ENCODE measurements at places on chromosomes 3 and 15.

DNA sequence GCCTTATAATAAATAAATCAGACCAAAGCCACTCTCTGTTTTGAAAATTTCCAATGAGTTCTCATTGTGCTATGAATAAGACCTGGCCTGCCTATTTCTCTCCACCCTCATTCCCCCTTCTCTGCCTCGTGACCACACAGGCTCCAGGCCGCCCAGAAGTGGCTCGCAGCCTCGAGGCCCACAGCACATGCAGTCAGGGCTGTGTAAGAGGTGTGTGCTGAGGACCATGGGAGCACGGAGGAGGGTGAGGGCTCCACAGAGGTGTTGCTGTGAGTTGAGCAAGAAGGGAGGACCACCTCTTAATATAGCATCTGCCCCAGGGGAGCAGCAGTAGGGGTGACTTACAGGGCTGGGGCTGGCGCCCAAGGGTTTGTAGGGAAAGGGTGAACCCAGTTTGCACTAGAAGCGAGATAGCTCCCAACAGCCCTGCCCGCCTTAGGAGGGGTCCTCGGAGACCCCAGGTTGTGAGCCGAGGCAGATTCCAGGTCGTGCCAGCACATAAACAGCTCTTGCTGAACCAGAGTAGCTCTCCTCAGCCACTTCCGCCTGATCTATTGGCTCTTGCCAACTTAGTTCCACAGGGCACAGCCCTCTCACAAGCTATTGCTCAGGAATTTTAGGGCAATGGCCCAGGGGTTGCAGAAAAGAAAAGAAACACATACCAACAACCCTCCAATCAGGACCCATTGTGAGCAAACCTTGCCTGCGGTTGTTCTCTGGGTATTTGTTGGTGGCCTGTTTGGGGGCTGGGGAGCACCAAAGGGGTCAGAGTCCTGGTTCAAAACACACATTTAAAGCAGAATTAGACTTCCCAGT is 117.7 kb downstream of the MYLK start:
- no peak for DNase-seq

DNA sequence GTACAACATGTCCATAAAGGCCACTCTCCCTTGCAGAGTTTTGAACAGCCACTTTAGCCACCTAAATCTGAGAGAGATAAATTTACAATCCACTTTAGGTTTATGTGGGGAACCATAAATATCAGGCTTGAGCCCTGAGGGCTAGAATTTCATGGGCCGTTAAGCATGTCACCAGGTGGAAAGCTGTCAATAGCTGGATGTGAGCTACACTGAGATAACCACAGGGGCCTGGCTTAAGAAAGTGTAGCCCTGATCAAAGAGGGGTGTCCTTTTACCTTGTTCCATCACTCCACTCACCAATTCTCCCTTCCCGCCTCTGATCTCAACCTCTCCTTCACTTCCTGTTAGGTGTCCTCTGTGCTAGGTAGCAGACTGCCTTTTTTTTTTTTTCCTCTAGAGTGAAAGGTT is 172.8 kb upstream of the ICE2 start:
- DNase-seq = no peak

DNA sequence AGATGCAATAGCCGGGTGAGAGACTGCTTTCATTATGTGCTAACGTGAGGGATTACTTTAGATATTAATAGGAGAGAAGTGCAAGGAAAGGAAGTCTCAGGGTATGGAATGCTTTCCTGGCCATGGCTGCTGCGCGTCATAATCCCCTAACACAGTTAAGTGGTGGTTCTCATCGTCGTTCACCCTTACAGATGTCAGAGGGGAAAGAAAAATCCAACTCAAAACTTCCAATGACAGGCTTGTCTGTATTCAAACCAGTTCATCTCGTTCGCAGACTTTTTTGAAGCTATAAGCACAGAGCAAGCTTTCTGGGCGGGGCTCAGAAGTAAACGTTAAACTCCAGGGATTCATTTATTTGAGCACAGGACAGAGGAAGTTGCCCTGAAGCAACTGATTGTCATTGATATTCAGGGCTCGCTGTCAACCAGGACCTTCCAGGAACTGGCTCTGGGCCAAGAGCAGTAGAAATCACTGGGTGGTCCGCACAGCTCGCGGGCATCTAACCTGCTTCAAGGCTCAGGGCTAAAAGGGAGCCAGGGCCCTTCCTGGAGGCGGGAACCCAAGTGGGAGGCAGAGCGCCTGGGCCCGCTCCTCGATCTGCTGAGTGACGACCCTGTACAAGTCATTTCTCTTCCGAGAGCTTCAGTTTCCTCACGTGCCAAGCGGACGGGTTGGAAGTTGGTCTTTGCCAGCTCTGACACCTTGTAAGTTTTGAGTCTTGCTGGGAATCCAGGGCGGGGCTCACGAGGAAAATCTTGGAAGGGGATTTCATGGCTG is 1.1 kb upstream of the LPP start:
- no peak for DNase-seq

GRCh38 chr3:190269101-190269500 is 53.1 kb downstream of the CLDN1 start:
- DNase-seq = no peak

DNA sequence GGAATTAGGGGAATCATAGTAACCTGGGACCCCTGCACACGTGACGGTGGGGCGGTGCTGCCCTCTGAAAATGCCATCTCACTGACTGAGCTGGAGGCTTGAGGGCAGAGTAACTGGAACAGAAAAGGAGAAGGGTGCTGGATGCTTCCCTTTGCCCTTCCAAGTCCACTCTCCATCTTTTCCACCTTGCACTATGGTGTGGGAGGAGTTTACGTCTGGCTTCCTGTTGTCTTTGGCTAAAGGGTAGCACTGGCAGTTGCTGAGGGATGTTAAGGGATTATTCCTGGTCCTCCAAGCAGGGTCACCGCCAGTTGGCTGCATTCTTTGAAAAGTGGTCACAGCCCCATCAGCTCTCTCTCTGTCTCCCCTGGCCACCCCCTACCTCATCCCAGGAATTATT is 129.4 kb upstream of the SNTN start:
- no peak for DNase-seq

DNA sequence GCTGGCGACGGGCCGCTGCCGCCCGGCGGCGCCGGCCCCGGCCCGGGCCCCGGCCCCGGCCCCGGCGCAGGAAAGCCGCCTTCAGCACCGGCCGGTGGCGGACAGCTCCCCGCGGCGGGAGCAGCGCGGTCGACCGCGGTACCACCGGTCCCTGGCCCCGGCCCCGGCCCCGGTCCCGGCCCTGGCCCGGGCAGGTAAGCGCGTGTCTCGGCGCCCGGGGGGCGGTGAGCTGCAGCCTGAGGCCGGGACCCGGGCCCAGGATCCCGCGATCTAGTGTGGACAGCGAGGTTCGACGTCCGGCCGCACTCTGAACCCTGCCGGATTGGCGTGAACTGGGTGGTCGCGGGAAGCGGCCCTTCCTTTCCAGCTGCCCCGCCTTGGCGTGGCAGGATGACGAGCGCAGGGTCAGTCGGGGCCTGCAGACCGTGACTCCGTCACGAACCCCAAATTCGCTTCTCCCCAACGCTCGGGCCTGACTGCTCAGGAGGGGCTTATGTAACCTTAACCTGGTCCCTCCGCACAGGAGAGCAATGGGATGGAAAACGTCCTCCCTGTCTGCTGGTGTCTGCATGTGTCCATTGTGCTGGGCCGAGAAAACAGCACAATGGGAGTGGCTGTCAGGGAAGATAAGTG is 472 bp downstream of the BSN start:
- peak; percentile 40 for DNase-seq

GRCh38 chr3:43907508-43907858 is 216.7 kb downstream of the ABHD5 start:
- no peak for DNase-seq

DNA sequence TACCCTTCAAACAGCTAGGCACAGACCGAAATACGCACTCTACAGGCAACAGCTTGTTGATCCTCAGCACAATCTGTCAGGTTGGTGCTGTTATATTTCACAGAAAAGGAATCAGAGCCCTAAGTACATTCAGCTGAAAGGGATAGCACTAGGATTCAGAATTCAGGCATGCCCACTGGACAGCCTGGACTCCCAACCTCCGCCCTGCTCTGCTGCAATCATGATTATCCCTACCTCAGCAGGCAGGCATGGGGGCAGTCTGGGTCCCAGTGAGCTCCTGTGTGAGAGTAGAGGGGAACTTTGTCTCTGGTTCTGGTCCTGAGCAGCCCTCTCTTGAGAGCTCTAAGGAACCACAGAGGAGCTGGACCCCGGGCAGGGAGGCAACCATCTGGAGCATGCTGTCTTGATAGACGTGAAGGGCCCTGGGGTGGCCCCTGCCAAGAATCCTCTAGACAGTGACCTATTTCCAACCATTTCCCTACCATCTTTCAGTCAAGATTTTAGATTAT is 23.4 kb upstream of the NOX5 start:
- no peak for DNase-seq

GRCh38 chr3:99242271-99242670 is 340.8 kb upstream of the DCBLD2 start:
- DNase-seq = no peak
